ENCODE measurements at places on chromosomes 5 and 9.
A peak's percentile ranks its signal among the peaks of the same experiment; 100 is the strongest.

DNA sequence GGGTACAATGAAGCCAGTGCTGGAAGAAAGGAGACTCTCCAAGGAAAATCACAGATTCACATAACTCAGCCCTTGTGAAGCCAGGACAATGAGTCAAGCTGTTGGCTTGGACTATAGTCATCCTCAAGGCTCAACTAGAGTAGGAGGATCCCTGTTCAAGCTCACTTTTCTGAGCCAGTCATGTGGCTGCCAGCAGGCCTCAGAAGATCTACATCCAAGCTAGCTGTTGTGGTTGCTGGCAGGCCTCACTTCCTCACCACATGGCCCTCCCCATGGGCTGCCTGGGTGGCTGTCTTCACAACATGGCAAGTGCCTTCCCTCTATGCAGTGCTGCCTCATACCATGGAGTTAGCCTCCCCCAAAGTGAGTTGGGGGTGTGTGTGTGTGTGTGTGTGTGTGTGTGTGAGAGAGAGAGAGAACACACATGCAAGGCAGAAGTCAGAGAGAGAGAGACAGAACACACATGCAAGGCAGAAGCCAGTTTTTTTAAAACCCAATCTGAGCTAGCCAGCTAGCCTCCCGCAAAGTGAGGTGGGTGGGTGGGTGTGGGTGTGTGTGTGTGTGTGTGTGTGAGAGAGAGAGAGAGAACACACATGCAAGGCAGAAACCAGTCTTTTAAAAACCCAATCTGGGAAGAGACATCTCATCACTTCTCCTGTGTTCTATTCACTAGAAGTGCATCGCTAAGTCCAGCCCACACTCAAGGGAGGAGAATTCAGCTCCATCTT lies 17.1 kb downstream of the SCAI start:
- no peak for DNase-seq

GRCh38 chr9:27628311-27628710 lies 55.0 kb upstream of the C9orf72 start:
- DNase-seq: no peak

- DNase-seq: peak; percentile 49
Observed at GRCh38 chr5:179732918-179733771, 523 bp downstream of the MAML1 start.

- DNase-seq: peak; percentile 70
Observed at GRCh38 chr5:6820851-6821479, 107.7 kb downstream of the TENT4A start.

DNA sequence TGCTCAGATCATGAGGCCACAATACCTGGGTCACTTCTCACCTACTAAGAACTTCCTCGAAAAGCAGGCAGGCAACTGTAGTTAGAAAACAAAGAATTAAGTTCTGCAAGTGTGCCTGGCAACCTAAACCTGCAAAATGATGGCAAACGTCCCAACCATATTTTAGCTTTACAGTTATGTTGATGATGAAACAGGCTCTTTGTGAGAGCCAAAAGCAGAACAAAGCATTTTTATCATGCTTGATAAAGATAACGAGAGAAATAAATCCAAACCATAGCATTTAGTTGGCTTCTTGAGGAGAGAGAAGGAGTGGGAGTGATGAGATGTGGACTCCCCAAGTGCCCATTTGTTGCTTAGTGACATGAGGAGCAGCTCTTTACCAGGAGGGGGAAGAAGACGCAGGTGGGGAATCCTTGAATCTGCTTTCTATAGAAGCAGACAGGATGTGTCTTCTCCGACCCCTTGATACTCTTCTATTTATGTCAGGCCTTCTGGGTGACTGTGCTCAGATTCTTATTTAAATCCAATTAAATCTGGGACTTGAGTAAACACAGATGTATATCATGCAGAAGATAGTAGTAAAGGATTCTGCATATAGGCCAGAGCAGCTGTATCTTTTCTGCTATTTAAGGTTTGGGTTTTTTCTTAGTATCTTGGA lies 221.2 kb downstream of the TMEM167A start:
- no peak for DNase-seq

DNA sequence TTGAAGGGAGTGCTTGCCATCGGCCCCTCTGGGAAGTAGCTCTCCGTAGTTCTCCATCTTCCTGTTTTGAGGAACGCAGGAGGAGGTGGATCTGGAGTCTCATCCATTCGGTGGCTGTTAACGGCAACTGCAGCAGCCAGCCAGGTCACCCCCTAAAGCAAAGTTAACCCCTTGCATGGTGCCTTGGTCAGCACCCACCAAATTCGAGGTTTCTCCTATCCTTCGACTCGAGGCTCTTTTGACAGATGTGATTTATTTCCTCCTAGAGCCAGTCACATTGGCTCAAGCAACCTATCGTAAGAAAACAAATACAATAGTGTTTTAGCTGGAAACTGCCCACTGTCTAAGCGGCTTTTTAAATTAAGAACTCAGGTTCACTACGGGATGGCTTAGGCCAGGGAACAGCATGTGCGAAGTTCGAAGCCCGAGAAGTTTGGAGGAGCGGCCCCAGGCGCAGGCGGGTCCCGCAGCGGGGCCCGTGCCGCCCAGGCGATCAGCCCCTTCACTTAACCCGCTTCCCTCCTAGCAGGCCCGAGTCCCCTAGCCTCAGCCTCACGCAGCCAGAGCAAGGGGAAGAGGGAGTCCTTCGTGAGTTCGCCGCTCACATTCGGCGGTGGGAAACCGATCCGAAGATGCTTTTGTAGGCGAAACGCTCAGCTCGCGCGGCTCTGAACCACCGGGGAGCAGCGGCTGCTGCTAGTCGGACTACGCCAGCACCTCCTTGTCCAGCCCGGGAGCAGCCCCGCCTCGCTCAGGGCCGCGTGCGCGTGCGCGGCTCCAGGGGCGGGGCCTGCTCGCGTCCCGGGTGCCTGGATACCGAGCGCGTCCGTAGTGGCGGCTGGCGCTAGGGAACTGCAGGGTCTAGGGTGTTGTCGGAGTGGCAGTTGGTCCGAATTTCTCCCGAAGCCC lies at the start of gene ROPN1L:
TSS of gene ROPN1L (plus strand) at position 797 of the 909 bp plus-strand sequence. CDS start 289 bp downstream, outside the sequence.
- peak; percentile 96 for DNase-seq

DNA sequence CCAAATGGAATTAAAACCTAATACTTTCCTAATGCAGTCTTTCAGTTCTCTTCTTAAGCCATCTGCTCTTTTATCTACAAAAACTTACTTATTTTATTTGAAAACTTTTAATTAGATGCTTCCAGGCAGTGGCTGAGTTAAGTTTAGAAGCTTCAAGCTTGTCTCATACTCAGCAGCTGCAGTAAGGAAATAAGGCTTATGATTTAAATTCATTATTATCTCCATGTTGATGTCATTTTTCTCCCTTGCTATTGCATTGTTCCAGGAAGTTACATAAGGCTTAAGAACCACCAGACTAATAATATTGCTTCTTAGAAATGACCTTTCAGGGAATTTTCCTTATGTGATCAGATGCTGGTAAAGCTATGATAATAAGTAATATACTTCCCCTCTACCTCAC lies 119.6 kb downstream of the PPP2R2B start:
- DNase-seq: no peak

- DNase-seq: no peak
Observed at GRCh38 chr5:13955896-13956295, 11.4 kb upstream of the DNAH5 start.

DNA sequence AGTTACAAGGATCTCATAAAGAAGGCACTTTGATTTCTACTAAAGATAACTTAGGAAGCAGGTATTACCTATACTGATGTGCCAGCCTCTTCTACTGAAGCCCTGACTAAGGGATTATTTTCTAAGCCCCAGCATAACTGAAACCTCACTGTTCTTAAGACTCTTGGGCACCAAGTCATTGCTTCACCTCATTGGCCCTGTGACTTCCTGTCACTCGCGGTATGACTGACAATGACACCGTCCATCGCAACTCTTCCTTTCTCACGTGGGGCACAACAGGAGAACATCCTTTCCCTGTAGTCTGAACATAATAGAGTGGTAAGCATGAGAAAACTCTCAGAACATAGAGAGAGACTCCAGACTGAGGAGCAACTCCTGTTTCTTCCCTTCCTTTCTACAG lies 6.4 kb downstream of the OR2V2 start:
- DNase-seq: no peak

DNA sequence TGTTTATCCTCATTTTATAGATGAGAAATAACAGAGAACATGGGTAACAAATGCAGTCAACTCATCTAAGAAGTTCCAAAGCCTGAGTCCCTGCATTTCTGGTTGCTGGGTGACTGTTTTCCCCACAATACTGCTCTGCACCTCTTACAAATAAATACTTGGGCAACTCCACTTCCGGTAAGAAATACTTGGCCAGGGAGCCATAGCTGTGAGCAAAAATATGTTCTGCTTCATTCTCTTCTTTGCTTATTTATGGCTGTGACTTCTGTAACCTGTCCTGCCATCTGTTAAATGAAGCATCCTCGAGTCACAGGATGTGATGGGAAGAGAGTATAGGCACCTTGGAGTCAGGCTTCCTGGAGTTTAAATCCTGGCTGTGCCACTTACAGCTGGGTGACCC lies 49.9 kb downstream of the GDNF start:
- DNase-seq: no peak

- DNase-seq: no peak
Observed at GRCh38 chr5:83099001-83099400, 21.7 kb downstream of the XRCC4 start.

DNA sequence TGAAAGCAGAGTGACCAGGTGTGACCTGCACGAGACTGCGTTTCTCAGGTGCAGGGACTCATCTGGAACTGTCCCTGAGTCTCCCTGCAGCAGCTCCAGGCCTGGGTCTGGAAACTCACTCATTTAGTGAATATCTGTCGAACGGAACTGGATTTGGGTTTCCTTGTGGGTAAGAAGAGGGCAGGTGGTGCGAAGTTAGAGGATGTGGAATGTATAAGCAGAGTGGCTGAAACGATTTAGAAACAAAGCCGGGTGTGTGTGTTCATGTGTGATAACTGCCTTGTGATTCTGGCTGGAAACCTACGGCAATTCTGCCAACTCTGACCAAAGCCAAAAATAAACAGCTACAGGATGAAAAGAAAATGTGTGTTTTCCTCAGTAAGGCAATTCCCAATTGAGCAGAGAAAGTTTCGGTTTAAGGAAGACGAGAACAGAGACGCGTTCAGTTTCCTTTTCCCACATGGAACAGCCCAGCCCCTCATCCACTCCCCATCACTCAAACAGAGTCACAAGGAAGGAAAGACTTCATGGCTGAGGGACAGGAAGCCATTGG lies 130.3 kb downstream of the NSG2 start:
- DNase-seq: no peak

- DNase-seq: no peak
Observed at GRCh38 chr9:30075022-30075421, 2309.4 kb upstream of the ACO1 start.

DNA sequence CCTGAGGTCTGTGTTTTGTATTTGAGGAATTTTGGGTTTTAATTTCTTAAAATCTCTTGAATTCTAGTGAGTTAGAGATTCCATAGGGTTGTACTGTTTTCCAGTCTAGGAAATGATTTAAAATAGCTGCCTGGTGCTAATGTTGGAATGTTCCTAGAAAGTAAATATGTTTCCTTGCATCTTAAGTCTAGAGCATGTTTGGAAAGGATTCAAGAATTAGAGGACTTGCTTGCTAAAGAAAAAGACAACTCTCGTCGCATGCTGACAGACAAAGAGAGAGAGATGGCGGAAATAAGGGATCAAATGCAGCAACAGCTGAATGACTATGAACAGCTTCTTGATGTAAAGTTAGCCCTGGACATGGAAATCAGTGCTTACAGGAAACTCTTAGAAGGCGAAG lies 41.8 kb downstream of the LMNB1 start:
- DNase-seq: no peak

DNA sequence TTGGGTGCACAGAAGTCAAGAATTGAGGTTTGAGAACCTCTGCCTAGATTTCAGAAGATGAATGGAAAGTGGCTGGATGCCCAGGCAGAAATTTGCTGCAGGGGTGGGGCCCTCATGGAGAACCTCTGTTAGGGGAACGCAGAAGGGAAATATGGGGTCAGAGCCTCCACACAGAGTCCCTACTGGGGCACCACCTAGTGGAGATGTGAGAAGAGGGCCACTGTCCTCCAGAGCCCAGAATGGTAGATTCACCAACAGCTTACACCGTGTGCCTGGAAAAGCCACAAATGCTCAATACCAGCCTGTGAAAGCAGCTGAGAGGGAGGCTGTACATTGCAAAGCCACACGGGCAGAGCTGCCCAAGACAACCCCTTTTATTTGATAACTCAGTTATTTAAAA lies 383.5 kb downstream of the TLE4 start:
- no peak for DNase-seq

DNA sequence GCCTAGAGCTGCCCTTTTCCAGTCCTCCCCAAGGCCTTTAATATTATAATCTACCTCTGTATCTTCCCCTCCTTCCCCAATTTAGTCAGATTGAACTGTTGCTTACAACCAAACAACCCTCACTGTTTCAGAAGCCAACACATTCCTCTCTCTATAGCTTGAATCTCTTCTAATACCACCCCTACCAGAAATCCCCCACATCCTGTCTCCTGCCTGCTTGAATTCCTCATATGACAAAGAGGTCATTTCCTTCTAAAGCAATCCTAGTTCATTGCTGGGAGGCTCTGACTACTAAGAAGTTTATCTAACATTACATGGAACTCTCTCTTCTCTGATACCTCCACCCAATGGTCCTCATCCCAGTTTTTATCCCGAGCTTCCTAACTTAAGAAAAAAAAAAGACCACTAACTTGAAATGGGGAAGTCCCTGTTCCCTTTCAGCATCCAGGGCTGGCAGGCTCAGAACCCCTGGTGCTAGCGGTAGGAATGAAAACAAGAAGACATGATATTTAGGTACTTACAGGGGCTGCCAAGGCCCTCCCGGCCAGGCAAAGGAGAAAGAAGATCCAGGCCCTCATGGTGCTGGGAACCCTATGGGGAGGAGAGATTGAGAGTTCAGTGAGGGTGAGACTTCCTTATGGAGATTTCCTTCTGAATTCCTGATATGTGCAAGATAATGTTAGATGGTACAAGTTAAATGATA lies 11.0 kb downstream of the SPARC start:
- DNase-seq: no peak

- no peak for DNase-seq
Observed at GRCh38 chr9:114484854-114485443, 20.3 kb downstream of the WHRN start.

- DNase-seq: no peak
Observed at GRCh38 chr5:98872674-98873073, 56.1 kb downstream of the CHD1 start.

DNA sequence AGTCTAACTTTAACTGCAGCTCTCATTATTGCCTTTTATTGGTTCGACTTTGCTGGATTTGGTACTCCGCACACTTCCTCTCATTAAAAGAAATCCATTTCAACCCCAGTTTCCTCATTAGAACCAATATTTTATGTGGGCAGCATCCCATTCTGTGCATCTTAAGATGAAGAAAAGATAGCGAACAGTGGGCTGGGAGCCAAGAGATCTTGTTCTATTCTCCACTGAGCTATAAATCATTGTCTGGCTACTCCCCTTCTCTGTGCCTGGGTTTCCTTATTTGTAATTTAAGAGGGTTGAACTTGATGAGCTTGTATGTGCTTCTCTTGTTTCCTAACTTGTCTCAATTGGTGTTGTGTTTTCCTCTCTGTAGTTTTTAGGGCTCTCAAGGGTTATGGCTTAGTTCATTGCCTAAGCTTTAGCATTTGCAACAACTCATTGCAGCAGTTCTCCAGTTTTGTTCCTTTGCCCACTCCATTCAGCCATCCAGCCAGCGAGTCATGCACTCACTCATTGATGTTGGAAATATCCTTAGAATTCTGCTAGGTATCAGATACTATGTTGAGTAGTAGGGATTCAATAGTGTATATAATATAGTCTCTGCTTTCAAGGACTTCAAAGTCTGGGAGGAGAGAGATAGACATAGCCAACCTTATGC lies 273.3 kb upstream of the TNC start:
- DNase-seq: no peak

Data from HEK293T (cell line).